ENCODE measurements at places on chromosomes 11 and 22.

DNA sequence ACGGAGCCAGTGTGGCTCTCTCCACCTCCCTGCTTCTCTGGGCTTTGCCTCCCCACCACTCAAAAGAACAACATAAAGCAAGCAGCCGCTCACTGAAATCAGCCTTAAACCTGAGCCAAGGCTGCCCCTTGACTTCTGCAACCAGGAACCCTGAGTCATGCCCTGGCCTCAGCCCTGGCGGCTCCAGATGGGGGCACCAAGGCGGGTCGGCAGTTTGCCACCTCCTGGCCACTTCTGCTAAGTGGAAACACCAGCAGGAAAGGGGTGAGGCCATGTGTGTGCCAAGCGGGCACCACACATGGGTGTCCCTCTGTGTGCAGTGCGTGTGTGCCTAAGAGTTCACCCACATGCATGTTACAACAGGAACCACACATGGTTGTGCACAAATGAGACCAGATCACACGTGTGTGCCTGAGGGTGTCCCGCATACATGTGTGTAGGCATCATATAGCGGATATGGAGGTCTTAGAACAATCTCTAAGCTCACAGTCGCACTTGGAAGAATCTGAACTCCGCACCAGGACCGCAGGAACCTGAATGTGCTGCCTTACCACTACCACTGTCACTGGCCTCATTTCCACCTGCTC is 221.2 kb downstream of the MN1 start:
- DNase-seq = no peak

GRCh38 chr22:35301372-35301874 is 1.7 kb downstream of the TOM1 start:
- DNase-seq = no peak

GRCh38 chr11:43547889-43548381 is 132.6 kb upstream of the HSD17B12 start:
- DNase-seq = no peak

DNA sequence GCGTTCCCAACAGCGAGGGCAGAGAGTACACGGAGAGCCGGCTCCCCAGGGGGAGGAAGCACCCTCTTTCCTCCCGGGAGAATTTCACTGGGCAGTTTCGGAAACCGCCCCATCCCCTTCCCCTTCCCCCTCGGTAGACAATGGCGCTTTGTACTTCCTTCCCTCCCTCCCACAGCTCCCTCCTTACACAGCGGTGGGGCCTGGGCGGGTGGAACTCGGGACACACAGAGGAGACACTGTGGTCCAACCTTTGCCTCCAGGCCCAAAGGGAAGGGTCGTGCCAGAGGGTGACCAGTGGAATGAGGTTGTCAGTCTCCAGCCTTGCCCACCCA is 4.3 kb downstream of the SMTN start:
- DNase-seq = no peak

All from CD4-positive, alpha-beta T cell (primary cell).